Cortex of kidney (tissue), 1 donor: ENCODE measurements at places on chromosomes 3 and 15.

GRCh38 chr3:117557464-117558090 lies 848.0 kb downstream of the TUSC7 start:
- no peak for DNase-seq

DNA sequence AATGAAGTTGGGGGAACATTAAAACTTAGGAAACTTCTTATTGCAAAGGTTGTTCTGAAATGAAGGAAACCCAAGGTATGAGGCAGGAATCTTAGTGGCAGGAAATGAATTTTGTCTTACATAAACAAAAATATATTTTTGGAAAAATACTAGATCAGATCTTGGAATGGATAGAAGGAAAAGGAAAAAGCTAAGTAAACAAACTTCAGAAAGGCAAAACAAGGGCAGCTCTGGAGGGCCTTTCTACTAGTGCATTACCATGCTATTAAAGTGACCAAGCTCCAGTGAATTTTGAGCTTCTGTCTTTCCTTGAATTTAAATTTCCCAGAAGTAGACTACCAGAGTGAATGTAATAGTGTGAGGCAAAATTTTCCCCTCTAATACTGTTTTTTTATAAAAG lies 13.6 kb downstream of the ARL6 start:
- no peak for DNase-seq

- no peak for DNase-seq
These were observed 177.7 kb downstream of the ISL2 start for GRCh38 chr15:76514282-76514681.

DNA sequence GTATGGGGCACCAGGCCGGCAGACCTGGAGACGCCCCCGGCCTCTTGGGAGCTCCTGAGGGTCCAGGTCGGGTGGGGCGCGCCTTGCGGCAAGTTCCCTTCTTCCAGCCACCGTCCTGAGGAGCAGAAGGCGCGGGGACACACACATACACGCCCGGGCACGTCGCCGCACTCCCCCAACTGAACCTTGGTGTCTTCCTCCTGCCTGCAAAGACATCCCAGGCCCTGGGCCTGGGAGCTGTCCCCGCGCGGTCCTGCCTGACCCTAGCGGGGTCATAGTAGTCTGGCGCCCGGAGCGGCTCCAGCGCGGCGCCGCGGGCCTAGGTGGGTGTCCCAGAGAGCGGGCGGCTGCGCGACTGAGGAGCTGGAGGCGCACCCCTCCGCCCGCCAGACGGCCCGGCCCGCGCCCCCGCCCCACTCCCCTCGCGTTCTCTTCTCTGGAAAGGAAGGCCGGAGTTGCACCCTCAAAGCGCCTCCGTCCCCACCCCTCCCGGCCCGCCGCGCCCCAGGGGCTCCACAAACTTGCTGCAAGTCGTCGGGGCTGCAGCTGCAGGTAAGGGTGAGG lies 185.9 kb upstream of the LINGO1 start:
- DNase-seq: no peak

GRCh38 chr15:64502151-64502550 lies 41.8 kb downstream of the ZNF609 start:
- DNase-seq: no peak

- DNase-seq: no peak
These were observed 53.0 kb upstream of the GSK3B start for GRCh38 chr3:120147072-120147871.

DNA sequence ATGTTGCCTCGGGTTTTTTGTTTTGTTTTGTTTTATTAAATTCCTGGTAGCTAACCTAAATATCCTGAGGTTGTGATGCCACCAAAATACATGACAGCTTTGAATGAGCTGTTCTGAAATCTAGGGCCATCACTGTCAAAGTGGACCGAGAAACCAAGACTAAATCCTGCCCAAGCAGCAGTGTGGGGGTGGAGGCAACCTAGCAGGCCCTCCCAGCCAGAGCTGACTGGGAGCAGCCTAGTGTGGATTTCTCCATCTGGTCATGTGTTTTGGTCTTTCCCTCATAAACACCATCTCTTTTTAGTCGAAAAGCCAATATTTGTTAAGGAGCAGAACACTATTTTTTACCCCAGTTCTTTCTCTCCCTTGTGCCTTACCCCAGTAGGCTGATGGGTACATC lies 52.2 kb downstream of the LARS2 start:
- DNase-seq: no peak
